ENCODE measurements at places on chromosomes 7 and 10. TPM values are rescaled to one million over a fixed set of nuclear protein-coding genes. Genes with fewer than 3 reads are reported as not detected.

- DNase-seq: no peak
These were observed 67.9 kb downstream of the CDK1 start for GRCh38 chr10:60846173-60846572.

DNA sequence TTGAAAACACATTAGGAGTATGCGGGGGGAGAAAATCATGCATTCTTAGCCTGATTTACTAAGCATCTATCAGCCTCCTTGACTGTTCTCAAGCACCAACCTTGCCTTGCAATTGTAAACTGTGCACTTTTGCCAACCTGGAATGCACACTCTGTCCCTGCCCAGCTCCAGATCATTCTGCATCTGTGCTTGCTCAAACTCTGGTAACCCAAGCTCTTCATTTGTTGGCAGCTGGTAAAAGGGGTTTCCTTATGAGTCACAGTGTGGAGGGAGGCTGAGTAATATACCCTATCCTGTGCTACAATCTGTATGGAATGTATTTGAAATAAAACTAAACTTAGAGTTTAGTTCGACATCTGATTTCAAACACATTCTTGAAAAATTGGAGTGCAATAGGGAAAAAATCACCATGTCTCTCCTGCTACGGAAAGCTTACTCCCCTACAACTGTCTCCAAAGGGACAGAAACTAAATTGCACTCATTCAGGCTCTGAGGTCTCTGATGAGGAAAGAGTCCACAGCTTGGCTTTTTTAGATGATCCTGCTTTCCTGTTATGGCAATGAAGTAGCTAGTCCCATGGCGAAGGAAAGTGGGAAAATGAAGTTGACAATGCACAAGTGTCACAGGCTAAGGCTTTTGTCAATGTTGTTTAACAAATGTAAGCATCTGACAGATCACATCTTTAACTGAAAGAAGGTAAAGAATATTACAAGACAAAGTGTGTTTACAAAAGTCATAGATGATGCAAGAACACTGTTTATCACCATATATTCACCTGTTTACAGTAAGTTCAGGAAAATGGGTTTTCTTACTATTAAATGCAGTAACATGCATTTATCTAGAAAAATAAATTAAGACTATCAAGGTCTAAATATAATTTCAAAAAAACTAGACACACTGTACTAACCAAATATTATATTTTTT lies 61.9 kb downstream of the TES start:
- peak; percentile 44 for DNase-seq

DNA sequence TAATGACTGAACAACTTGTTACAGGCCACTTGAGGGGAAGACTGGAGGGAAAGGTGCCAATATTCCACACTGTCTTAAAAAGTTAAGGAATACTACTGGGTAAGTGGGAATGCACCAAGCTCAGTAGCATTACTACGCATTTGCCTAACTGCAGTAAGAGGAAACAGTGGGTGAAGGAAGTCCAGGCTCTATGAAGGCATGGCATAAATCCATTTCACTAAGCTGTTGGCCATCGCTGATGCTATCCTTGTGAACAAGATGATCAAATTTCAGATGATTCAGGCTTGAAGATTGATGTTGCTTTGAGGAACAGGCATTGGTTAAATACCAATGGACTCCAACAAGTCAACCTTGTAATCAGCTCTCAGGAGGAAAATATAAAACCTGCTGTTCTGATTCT lies 44.2 kb upstream of the TES start:
- DNase-seq: no peak

FKBP9 gene
- total RNA-seq: 116 TPM

GRCh38 chr10:20745556-20746375 lies 151.3 kb downstream of the NEBL start:
- no peak for DNase-seq

DNA sequence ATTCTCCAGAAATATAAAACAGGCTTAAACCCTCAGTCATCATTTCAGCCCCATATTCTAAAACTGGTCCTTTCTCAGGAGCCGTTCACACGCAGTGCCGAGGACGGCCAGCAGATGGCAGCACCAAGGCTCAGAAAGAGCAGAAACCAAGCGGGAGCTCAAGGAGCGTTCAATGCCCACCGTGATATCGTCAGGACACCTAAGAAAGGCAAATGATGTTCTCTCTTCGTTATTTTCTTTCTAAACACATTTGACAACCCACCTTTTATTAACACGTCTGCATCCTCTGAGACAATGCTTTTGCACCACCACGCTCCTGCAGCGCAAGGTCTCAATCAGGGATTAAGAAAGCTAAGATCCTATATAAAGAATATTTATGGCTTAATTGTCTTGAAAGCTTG lies 45.7 kb upstream of the RBM33 start:
- DNase-seq: peak; percentile 87

- no peak for DNase-seq
These were observed 101.9 kb downstream of the EVX1 start for GRCh38 chr7:27344471-27344870.

GRCh38 chr7:112866424-112866823 lies 76.2 kb upstream of the TMEM168 start:
- no peak for DNase-seq

SPOCK2 gene
- 250 TPM for total RNA-seq

GRCh38 chr10:123327450-123327849 lies 173.2 kb downstream of the BUB3 start:
- no peak for DNase-seq

GRCh38 chr10:124621637-124622036 lies 122.5 kb downstream of the FAM53B start:
- DNase-seq: no peak

GRCh38 chr7:107044347-107045194 lies at the start of gene PRKAR2B:
TSS of gene PRKAR2B (plus strand) at chr7:107044705. CDS start at chr7:107044908, 203 bp downstream.
- peak; percentile 70 for DNase-seq

CNNM2 gene
- 33.0 TPM for total RNA-seq

GRCh38 chr10:128898133-128898915 lies 568.7 kb upstream of the MGMT start:
- DNase-seq: no peak

SFTPA1 gene
- total RNA-seq: 7.0 TPM

DNA sequence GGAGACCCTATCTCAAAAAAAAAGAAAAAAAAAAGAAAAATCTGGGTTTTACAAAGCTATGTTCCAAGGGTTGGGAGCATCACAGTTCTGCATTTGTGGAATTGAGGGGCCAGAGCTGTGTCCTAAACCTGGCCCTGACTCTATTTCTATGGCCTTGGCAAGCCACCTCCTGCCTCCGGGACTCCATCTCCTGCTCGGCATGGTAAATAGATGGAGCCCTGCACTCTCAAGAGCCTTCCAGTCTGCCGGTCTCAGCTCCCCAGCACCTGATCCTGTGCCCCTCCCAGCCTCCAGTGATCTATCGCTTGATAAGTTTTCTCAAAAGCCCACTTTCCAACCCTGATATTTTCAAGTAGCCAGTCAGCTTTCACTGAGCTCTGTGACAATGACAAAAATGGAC lies 43.0 kb downstream of the KCNH2 start:
- no peak for DNase-seq

DNA sequence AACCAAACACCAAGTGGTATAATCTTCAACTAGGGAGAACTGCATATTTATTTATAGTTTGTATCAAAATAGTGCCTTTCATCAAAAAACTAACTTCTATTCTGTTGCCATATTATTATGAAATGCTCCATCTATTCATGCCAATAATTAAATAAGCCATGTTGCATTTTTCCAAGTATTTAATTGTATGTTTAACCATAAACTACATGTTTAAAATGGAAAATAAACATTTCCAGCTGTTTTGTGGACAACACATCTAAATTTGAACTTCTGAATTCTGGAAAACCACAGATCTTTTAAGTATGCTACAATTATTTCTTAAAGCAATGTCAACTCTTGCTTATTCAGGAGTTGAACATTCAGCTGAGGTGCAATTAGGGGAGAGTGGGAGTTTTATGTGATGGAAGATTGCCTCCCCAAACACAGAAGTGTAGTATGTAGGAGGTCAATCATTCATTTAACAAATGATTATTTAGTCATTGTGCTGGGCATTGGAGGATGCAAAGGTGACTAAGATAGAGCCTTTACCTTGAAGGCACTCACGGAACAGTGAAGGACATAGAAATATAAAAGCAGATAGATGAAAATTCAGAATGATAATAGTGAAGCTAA lies 80.7 kb upstream of the PPP1R3C start:
- DNase-seq: no peak

LIPK gene
- total RNA-seq: not detected

GRCh38 chr10:133324198-133324792 lies 12.4 kb downstream of the CALY start:
- DNase-seq: peak; percentile 69

TOMM7 gene
- 345 TPM for total RNA-seq

IQUB gene
- 2.9 TPM for total RNA-seq

GRCh38 chr10:733086-733485 lies 43.6 kb upstream of the DIP2C start:
- DNase-seq: no peak

DNA sequence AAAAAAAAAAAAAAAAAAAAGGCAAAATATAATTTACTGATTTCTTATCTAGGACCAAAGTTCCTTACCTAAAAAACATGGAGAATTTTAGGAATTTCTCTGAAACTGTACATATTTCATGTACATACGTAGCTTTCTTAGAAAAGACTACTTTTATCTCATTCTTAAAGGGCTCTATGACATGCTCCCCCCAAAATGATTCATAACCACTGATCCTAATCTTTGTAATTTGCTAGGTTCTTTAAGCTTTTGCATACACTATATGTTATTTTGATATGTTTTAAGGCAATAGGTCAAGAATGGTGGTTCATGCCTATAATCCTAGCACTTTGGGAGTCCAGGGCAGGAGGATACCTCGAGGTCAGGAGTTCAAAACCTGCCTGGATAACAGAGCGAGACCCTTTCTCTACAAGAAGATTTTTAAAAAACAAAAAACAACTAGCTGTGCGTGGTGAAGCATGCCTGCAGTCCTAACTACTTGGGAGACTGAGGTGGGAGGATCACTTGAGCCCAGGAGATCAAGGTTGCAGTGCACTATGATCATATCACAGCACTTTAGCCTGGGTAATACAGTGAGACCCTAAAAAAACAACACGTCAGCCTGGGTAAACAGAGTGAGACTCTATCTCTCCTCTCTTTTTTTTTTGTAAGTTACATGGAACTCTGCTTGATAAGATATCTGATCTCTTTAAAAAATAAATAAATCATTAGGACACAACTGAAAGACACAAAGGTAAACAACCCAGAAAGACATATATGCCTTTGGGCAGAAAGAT lies 54.8 kb downstream of the ATAD1 start:
- no peak for DNase-seq

GRCh38 chr10:69508738-69509340 lies 57.6 kb downstream of the TSPAN15 start:
- DNase-seq: no peak

DNA sequence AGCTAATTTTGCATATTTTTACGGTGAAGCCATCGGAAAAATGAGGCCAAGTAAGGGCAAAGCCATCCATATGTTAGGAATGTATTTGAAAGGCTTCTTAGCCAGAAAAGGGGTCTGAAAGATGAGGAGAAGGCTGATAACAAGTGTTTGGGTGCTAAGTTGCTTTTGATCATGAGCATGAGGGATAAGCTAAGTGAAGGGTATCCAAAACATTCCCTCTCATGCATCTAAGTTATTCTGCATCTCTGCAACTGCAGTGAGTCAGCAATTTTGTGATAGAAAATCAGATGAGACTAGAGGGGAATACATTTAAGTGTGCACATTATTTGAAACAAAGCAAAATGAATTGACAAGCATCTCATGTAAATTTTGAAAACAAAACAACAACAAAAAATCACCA lies 282.8 kb downstream of the GPR158 start:
- no peak for DNase-seq

MYOZ1 gene
- total RNA-seq: 0.52 TPM

DNA sequence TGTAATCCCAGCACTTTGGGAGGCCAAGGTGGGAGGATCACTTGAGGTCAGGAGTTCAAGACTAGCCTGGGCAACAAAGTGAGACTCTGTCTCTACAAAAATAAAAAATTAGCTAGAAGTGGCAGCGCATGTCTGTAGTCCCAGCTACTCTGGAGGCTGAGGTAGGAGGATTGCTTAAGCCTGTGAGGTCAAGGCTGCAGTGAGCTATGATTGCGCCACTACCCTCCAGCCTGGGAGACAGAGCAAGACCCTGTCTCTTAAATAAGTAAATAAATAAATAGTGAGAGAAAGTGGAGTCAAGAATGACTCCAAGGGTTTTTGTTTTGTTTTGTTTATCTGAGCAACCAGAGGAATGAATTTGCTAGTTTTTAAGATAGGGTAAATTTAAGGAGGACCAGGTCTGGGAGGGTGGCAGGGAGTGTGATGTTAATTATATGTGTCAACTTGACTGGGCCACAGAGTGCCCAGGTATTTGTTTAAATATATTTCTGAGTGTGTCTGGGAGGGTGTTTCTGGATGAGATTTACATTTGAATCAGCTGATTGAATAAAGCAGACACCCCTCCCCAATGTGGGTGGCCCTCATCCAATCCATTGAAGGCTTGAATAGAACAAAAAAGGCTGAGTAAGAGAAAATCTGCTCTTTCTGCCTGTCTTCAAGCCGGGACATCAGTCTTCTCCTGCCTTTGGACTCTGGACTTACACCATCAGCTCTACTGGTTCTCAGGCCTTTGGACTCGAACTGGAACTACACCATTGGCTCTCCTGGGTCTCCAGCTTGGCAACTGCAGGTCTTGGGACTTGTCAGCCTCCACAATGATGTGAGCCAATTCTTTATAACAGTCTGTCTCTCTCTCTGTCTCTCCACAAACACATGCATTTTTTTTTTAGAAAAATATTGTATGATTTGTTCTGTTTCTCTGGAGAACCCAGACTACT lies 23.5 kb downstream of the IMPDH1 start:
- no peak for DNase-seq

- DNase-seq: no peak
These were observed 20.4 kb downstream of the PPA1 start for GRCh38 chr10:70212879-70213278.

DNA sequence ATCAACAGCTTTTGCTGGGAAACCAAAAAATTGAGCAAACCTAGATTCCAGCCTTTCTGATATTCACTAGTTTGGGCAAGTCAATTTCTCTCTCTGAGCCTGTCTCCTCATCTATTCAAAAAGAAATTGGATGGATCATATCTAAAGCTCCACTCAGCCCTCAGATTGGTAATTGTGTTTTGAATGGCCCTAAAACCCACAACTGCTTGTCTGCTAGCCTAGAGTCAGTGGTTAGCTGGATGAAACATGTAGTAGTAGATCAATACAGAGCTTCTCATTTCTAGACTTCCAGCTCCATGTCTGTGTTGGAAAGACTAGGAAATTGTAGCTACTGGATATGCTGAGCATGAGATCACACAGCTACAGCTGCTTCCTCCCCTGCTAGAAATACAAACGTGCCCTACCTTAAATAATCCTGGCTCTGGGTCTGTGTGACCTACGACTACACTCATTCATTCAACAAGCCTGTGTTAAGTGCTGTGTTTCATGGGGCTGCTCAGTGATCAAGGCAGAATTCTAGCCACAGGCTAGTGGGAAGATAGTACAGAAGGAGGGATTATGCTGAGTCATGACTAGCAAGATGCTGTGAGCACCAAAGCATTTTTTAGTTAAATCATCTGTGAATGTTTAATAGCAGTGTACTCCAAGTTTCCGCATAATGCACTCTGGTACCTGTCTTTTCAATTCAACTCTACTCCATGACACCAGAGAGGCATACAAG lies 15.7 kb downstream of the DNTT start:
- DNase-seq: no peak
